ENCODE measurements at places on chromosomes 2 and 18. TPM values are rescaled to one million over a fixed set of nuclear protein-coding genes. Genes with fewer than 3 reads are reported as not detected.

ATF2 gene
- total RNA-seq, result 94.5 TPM

- no peaks in the 10 kb centered on the region for H3K27me3 ChIP-seq
- no peaks in the 10 kb centered on the region for H3K36me3 ChIP-seq
- no peak overlapping the region for H3K27ac ChIP-seq
- DNase-seq, result no peak
Observed at GRCh38 chr18:53817976-53818950, 406.2 kb downstream of the MBD2 start.

DNA sequence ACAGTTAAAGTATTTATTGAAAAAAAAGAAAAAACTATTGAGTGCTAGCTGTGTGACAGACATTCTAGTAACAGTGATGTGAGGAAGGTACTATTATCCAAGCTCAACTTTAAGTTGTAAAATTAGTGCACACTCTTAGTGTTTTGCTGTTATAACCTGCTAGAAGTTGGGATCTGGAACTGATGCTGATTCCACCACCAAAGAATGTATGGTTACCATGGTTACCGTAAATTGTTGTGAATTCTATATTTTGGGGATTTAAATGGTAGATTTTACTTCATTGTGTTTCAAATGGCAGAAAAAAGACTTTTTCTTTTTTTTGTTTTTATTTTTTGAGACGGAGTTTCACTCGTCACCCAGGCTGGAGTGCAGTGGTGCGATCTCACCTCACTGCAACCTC is 5.3 kb downstream of the AGFG1 start:
- H3K27me3 ChIP-seq, result no peaks in the 10 kb centered on the region
- H3K4me3 ChIP-seq, result no peak overlapping the region
- no peak for DNase-seq
- no peak overlapping the region for H3K27ac ChIP-seq

GRCh38 chr2:155266583-155266982 is 568.1 kb downstream of the KCNJ3 start:
- H3K36me3 ChIP-seq, result no peaks in the 10 kb centered on the region
- no peak for DNase-seq
- no peaks in the 10 kb centered on the region for H3K4me1 ChIP-seq
- H3K4me3 ChIP-seq, result no peak overlapping the region
- no peaks in the 10 kb centered on the region for H3K27me3 ChIP-seq
- no peak overlapping the region for H3K27ac ChIP-seq

GRCh38 chr2:195520671-195521155 is 136.3 kb upstream of the SLC39A10 start:
- no peaks in the 10 kb centered on the region for H3K27me3 ChIP-seq
- H3K36me3 ChIP-seq, result no peaks in the 10 kb centered on the region
- peak; percentile 69 for DNase-seq
- no peak overlapping the region for H3K27ac ChIP-seq
- no peak overlapping the region for H3K4me3 ChIP-seq
